ENCODE measurements at places on chromosomes 1 and 21.
A peak's percentile ranks its signal among the peaks of the same experiment; 100 is the strongest.

- peak; percentile 90 for DNase-seq
Measured at GRCh38 chr1:42941640-42942330, 16.9 kb downstream of the SLC2A1 start.

DNA sequence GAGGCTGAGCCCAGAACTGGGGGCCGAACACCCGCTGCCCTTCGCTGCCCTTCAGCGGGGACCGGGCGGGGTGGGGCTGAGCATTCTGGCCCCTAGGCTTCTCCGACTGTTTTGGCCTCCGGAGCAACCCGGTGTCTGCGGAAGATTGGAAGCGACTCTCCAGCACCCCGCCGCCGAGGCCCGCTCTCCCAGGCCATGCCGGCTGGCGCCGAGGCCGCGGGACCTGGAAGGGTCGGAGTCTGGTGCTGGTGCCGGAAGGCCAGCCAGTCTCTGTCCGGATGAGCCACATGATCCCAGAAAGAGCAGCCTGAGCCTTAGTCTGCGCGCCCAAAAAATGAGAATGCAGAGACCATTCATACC is 272.0 kb downstream of the FOXD2 start:
- DNase-seq: no peak

GRCh38 chr1:18819986-18820790 is 39.3 kb downstream of the TAS1R2 start:
- no peak for DNase-seq

DNA sequence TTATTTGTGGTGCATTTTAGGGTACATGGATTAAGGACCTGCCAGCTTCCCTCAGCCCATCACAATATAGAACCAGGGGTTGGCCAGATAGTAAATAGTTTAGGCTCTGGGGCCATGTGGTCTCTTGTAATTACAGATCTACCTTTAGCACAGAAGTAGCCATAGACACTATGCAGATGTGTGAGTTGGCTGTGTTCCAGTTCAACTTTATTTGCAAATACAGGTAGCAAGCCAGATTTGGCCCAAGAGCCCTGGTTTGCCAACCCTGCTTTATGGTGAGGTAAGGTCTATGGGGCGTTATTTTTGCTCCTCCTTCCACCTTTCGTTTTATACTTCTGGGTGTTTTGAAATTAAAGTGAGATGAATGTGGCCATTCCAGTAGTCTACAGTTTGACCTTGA is 48.7 kb downstream of the MRPS6 start:
- DNase-seq: no peak

DNA sequence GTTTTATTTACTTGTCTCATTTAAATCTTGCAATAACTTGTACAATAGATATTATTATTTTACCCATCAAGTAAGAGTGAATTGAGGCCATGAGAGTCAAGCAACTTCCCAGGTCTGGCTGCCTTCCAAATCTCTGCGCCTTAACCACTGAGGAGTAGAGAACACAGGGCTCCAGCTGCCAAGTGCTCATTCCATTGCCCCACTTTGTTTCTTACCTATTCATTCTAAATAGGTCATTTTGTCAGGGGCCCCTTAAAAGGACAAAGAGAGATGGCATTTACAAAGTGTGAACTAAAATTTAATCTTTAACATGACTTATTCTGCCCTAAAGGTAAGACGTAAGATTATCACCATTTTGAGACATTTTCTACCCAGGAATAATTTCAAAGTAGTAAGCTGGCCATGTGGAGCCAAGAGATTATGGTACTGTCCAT is 3.5 kb downstream of the PPP1R15B start:
- DNase-seq: peak; percentile 18

DNA sequence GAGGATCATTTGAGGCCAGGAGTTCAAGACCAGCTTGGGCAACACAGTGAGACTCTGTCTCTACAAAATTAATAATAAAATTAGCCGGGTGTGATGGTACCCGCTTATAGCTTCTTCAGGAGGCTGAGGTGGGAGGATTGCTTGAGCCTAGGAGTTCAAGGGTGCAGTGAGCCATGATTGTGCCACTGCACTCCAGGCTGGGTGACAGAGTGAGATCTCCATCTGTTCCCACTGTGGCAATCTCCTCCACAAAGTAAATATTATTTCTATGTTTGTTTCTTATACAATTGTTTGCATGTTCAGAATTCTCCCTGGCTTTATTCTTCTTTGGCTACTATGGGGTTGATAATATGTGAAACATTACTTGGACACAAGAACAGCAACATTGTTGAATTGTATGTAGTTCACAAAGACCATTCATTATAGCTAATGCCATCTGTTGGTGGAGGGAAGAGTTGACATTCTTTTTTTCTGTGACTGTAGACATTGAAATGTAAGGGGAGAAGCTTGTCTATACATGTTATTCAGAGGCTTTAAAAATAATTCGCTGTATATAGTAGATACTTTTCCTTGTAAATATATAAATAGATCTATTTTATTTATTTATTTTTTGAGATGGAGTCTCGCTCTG is 47.8 kb upstream of the SRSF10 start:
- peak; percentile 23 for DNase-seq

- no peak for DNase-seq
Measured at GRCh38 chr1:211326528-211327345, at the start of gene TRAF5. TRAF5 (plus strand) TSS chr1:211326833; CDS start chr1:211353240, 26,407 bp downstream.

GRCh38 chr1:13781907-13782633 is 82.1 kb downstream of the PRDM2 start:
- no peak for DNase-seq

DNA sequence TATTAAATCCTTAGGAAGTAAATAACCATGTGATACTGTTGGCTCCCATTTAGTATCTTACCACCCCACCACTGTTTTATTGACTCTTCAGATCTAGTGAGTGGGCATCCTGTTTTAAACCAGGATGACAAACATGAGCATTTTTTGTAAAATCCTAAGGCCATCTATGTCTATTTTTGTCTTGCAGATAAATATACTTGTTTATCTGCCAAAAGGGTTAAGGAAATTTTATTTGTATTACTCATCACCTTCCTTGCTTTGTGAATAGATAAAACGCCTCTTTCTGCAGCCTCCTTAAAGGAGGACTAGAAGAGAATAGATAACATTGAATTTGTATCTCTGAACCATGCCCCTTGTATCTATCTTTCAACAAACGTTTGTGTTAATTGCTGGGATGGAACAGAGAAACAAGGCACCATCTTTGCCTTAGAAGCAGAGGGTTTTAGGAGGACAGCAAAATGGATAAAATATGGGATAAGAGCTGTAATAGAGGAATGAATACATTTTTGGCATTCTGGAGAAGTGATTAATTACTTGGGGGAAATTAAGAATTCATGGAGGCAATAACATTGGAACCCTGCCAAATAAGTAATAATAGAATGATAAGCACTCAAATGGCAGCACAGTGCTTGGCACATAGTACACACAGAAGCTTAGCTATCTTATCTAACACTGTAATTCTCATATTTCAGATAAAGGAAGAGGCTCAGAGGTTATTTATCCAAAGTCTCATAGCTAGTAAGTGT is 14.7 kb downstream of the YTHDF2 start:
- DNase-seq: no peak
